ENCODE measurements at places on chromosomes 1 and 21.

GRCh38 chr1:234243521-234244260, 129.6 kb upstream of the COA6 start:
- DNase-seq: no peak

- DNase-seq: peak; percentile 36
These were observed 39.5 kb upstream of the CASZ1 start for GRCh38 chr1:10835822-10836421.

GRCh38 chr1:13945856-13946255, 245.9 kb downstream of the PRDM2 start:
- DNase-seq: no peak

GRCh38 chr1:59071289-59071688, 225.6 kb upstream of the FGGY start:
- no peak for DNase-seq

DNA sequence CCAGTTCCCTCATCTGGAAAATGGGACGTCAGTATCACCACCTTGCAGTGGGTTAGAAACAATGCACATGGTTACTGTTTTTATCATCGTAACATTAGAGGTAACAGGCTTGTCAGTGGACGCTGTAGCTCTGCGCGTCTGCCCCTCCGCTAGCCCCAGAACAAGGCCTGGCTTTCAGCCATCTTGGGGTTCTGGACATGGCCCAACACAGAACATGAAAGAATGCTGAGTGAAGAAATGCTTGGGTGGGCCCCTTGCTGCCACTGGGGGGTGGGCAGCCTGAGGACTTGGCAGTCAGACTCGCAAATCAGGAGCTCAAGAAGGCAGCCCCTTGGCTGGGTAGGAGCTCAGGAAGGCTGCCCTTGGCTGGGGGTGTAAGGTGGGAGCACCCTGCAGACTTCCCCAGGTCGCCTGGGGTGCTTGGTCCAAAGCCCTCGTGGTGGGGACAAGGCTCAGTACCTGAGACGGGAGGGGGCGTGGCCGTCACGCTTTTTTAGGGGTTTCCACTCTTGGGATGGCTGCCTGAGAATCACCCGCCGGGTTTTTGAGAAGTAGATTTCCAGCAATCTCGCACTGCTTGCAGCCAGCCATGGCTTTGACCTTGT, 51.7 kb downstream of the SLC37A1 start:
- DNase-seq: no peak

GRCh38 chr1:220347654-220348175, 75.5 kb upstream of the RAB3GAP2 start:
- DNase-seq: no peak

DNA sequence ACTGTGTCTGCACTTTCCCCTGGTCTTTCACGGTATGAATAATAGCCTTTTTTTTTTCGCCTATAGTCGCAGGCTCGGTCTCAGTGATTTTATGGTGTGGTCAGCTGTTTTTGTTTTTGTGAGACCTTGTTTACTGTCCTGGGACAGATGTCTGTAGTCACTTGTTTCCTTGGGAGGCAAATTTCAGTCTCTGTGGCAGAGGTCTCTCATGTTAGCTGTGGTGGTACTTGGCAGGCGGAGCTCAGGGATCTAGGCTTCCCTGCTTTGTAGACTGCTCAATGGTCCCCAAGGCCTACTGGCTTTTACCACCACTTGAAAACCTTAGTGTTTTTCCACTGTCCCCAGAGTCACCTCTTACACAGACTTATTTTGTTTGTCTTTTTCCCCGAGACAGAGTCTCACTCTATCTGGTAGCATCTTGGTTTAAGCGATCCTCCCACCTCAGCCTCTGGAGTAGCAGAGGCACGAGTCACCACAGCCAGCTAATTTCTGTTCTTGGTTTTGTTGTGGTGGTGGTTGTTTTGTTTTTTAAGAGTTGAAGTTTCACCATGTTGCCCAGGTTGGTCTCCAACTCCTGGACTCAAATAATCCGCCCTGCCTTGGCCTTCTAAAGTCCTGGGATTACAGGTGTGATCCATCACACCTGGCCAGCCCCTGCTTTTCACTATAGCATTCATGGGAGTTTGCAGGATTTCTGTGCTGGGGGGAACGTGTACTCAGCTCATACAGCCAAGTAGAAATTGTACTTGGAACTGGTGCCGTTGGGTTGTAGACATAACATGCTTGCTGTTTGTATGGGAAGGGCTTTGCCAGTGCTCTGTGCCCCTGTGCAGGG, 10.3 kb downstream of the RNU1-2 start:
- peak; percentile 56 for DNase-seq

DNA sequence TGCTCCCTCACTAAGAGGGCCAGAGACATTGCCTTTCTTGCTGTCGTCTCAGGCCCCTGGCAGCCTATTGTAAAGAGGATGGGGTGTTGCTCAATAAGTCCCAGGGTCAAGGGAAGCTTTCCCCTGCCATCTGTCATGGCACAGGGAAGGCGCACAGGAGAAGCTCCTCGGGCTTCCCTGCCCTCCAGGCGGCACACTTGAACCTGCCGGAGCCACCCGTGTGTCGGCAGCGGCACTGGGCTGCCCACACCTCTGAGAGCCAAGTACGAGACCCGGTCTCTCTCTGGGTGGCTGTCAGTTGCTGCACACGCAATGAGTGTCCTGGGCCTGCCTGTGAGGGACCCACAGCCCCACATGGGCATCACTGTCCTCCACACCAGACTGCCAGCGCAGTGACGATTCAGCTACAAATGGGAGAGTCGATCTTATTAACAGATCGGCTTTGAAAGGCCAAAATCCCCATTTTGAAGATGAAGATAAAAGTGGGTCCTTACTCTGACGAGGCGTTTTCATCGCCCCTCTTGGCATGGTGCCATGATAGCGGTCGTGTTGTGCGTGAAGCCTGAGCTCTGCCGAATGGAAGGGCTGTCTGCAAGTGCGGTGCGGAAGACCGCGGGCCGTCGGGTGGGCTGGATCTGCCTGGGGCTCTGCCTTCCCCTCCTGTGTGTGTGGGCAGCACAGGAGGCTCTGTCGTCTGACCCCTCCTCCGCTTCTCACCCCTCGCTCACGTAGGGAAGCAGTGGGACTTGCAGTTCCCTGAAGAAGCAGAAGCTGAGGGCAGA, 29.2 kb upstream of the PDXK start:
- DNase-seq: no peak

GRCh38 chr21:28822486-28823335, 170.0 kb downstream of the LTN1 start:
- DNase-seq: peak; percentile 21

DNA sequence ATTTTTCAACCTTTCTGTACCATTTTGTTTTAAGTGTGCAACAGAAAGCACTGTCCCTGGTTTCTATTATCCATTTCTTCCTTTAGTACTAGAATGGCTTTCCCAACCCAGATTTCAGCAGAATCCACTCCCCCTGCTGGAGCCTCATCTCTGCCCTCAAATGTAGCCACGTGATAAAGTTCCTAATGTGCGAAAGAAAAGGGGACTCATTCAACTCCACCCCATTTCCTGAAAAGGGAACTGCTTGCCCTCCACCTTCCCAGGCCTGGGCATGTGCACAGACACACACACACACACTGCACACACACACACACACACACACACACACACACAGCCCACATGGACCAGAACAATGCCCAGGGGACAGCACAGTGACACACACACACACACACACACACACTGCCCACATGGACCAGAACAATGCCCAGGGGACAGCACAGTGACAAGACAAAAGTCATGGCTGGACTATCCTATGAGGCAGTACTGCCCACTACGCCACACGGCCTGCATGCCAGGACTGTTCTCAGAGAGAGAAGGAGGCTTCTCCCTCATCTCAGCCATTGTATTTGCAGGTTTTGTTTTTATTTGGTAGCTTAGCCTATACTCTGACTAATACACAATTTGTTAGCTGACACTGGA, 33.2 kb downstream of the PACC1 start:
- no peak for DNase-seq

DNA sequence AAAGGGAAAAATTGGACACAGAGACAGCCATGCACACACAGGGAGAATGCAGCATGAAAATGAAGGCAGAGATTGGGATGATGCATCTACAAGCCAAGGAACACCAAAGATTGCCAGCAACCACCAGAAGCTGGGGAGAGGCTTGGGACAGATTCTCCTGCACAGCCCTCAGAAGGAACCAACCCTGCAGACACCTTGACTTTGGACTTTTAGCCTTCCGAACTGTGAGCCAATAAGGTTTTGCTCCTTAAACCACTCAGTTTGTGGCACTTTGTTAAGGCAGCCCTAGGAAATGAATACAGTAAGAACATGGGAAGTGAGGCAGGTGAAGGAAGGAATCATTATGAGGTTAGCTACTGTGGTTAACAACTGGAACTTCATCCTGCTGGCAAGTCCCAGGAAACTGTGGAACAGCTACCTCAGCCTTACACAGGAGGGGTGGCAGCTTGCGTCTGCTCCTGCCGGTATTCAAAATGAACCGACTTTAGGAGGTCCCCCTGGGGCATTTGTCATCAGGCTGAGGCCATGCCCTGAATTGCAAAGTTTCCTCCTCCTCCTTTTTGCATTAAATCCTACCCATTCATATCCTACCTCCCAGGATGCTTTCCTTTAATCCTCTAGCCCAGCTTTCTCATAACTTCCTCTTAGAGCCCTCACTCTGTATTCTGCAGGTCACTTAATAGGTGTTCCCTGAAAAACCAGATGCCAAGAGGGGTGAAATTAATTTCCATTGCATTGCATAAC, 15.4 kb downstream of the CD247 start:
- DNase-seq: no peak

DNA sequence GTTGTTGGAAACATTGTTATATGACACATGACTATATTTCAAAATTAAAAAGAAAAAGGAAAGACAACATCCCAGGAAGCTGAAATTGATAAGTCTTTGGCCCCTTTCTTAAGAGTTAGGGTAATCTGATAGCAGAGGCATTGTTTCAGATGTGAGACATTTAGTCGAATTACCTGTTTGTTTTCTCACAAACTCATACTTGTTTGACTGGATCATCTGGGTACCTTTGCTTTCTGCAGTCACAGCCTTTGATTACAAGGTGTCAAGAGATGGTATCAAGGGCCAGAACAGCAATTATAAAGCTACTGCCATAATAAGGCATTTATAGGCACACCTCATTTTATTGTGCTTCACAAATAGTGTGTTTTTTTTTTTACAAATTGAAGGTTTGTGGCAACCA, 136.3 kb downstream of the DUSP10 start:
- no peak for DNase-seq

DNA sequence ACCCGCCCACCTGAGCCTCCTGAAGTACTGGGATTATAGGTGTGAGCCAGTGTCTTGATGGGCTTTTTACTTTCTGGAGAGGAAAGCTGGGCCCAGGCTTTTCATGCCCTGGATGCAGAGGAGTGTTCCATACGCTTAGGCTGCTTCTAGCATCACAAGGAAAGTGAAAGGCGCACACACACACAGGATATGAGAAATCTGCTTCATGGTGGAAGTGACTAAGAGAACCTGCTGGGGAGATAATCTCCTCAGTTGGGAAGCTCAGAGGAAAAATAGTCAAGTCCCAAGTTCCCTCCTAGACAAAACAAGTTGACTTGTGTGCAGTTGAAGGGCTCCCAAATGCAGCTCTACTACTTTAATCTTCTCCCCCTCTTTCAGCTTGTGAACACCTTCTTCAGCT, 2.2 kb downstream of the NUDC start:
- peak; percentile 52 for DNase-seq

GRCh38 chr1:87942165-87942564, 613.5 kb downstream of the LMO4 start:
- peak; percentile 35 for DNase-seq

DNA sequence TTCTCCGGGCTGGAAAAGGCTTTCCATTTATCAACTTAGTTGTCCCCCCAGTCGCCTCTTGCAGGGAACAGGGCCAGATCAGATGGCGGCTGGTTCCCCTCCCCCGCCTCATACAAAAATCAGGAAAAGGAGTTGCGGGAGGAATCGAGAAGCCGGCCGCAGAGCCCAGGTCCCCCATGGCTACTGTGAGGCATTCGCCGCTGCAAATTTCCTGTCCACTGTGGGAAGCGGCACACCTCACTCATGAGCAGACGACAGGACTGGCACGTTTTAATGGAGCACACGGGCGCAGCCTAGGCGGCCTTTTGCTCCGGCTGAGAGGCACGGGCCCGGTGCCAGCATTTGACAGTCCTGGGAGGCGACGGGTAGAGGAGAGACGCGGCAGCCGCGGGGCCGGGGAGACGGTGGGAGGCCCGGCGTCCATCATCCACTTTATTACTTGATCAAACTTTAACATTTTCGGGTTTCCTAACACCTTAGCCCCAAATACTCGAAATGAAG, 1.1 kb downstream of the GNG4 start:
- DNase-seq: no peak

DNA sequence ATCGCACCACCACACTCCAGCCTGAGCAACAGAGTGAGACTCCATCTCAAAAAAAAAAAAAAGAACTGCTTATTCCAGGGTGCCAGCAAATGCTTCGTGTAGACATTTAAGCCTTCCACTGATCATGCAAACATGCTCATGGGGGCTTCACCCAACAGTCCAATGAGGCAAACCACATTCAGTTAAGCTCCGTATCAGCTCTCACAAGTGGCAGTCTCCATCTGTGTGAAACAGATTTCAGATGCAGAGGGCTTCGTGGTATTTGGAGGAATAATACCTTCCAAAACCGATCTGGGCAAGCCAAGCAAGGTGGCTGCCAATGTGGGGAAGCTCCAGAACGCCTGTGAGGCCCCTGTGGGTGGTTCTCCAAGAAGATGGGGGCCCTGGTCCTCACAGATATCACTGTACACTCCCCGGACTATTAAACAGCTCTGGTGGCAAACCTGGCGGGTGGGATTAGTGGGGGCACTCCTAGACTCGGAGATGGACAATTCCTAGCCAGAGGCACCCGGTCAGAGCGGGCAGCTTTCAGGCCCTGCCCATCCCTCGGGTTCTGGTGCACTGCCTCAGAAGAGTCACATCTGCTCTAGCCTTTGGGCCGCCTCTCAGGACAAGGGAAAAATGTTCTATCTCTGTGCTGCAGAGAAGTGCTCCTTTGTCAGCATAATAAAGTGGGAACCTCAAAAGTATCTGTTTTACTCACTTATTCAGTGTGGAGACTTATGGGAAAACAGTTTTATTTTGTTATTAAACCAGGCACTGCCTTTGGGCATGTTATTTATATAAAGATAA, 10.2 kb downstream of the CREG1 start:
- no peak for DNase-seq

DNA sequence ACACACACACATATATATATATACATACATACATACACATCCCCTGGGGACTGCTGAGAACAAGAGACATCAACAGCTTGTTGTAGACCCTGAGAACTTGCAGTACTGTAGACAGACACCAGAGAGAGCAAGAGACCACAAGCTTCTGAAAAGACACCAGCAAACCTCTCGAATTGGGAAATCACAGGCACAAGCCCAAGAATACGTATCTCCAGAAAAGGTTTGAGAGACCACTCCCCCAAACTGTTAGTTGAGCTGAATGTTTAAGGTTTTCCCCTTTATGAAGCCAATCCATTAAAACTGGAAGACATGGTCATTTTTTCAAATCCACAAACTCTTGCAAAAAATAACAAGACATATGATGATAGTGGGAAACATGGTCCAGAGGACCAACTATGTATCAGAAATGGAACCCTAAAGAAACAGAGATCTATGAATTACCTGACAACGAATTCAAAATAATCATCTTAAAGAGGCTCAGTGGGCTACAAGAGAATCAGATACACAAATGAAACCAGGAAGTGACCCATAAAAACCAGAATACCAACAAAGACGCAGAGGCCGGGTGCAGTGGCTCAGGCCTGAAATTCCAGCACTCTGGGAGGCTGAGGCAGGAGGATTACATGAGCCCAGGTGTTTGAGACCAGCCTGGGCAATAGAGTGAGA, 45.1 kb downstream of the SLC2A1 start:
- peak; percentile 82 for DNase-seq
